ENCODE measurements at places on chromosomes 4 and X.

GRCh38 chr4:136036744-136037143 is 1495.5 kb downstream of the PCDH18 start:
- peak; percentile 23 for DNase-seq

GRCh38 chrX:123713434-123713833 is 19.4 kb downstream of the THOC2 start:
- DNase-seq: no peak

GRCh38 chr4:100516225-100516624 is 1.6 kb downstream of the EMCN start:
- no peak for DNase-seq

DNA sequence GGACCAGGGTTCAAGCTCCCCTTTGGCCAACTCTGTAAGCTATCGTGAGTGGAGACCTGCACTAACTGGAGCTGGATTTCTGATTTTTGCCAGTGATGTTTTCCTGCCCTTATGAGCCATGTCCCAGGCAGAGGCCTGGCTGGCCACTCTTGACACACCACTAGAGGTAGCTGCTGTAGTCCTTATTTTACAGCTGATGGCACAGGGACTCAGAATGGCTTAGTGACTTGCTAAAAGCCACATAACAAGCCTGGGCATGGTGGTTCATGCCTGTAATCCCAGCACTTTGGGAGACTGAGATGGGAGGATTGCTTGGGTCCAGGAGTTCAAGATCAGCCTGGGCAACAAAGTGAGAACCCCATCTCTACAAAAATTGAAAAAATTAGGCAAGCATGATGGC is 33.4 kb downstream of the CYTL1 start:
- peak; percentile 53 for DNase-seq

DNA sequence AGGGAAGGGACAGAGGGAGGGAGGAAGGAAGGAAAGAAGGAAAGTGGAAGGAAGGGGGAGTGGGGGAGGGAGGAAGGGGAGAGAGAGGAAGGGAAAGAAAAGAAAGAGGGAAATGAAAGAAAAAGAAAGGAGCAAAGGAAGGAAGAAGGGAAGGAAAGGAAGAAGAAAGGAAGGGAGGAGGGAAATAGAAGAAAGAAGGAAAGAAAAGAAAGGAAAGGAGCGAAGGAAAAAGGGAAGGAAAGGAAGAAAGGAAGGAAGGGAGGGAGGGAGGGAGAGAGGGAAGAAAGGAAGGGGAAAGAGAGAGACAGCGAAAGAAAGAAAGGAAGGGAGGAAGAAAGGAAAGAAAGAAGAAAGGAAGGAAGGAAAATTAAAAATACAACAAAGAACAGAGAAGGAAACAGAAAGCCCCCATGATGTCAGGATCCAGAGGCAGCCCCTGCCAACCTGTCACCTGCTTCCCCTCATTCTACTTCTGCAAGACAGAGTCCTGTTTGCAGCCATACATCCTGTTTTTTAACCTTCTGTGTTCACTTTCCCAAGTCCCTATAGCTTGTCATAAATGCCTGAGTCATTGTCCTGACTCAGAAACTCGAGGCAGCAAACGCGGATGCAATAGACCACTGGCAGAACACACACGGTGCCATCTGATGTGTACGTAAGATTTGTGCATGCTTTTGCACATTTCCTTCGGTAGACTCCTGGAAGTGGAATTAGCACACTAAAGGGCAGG is 77.0 kb upstream of the C4orf50 start:
- no peak for DNase-seq
